ENCODE measurements at places on chromosomes 13 and 19.
A peak's percentile ranks its signal among the peaks of the same experiment; 100 is the strongest.

- DNase-seq = no peak
Observed at GRCh38 chr19:15159251-15159650, 41.5 kb downstream of the NOTCH3 start.

DNA sequence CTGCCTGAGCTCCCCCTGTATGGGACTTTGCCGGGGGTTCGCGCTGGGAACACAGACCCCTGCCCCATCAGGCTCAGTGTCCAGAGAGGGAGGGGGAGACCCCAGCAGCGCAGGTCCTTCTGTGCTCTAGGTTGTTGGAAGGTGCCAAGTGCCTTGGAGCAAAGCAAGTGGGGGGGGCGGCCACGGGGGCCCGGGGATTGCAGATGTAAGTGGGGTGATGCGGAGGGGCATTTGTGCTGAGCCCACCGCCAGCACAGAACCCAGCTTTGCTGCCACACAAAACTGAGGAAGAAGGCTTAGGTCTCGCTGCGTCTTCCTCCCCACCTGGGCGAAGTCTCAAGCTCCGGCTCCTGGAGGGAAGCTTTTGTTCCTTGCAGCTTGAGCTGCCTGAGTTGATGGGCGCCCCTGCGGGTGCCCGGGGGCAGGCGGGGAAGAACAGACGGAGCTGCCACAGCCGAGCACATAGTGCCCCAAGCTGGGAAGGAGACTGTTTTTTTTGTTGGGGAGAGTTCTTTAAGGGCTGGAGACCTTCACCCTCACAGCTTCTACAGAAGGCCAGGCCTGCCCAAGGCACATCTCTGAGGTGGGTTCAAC, 1.5 kb upstream of the NTN5 start:
- no peak for DNase-seq

- no peak for DNase-seq
Observed at GRCh38 chr19:30719189-30719998, 347.2 kb downstream of the ZNF536 start.

DNA sequence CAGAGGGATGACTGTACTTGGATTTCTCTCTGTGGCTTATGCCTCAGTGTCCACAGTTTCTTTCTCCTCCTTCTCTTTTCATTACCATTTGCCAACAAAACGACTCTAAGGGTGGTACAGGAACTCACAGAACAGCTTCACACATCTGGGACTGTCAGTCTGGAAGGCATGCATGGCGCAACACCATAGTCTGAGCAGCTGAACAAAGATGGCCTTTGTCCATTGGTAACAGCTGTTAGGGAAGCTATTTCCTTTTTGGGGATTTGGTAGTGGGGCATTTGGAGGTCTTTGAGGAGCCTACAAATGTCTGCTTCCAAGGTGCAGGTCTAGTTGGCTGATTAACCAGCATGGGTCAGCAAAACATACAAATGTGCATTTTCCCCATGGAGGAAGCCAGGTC, 81.4 kb upstream of the PCDH8 start:
- no peak for DNase-seq

GRCh38 chr19:32650671-32651070, 24.3 kb downstream of the ANKRD27 start:
- DNase-seq = no peak

GRCh38 chr13:86601351-86601750, 802.1 kb upstream of the SLITRK6 start:
- DNase-seq = no peak

DNA sequence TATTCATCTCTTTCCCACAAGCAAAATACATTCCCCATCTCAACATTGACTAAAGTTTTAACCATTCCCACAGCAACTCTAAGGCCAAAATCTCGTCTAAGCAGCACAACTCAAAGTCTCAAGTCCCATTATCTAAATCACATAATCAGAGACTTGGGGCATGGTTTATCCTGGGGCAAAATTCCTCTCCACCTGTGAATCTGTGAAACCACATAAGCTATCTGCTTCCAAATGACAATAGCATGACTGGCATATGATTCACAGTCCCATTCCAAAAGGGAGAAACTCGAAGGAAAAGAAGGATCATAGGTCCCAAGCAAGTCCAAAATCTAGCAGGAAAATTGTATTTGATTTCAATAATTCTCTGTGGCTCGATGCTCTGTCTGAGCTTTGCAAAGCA, 73.0 kb downstream of the ANKRD10 start:
- DNase-seq = no peak

DNA sequence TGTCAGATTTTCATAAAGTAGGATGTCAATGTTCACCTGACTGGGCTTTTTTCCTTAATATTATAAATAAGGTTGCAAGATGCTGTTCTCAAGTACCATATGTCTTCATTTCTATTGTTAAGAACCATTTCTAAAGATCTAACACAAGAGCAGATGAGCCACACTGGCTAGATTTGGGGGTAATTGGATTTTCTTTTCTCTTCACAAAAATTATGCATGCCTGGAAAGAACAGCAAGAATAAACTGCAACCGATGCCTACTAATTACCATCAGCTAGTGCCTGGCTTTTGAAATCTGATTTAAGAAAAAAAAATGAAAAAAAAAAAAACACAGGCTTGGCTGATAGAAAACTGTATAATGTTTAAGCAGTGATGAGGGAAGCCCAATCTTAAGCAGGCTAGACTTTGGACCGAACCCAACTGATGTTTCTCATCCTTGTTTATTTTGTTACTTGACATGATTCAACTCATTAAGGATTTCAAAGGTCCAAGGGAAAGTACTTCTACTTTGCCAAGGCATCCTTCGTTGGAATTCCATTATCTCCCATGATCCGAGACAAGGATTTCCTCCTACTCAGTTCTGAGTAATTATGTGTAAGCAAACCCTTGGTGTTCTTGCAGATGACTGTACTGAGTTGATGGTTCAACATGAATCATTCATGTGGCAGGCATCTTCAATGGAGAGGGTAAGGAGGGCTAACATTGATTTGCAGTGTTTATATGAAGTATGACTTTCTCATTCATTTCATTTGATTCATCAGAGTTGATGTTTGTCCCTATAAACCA, 300.5 kb downstream of the SPRY2 start:
- no peak for DNase-seq

DNA sequence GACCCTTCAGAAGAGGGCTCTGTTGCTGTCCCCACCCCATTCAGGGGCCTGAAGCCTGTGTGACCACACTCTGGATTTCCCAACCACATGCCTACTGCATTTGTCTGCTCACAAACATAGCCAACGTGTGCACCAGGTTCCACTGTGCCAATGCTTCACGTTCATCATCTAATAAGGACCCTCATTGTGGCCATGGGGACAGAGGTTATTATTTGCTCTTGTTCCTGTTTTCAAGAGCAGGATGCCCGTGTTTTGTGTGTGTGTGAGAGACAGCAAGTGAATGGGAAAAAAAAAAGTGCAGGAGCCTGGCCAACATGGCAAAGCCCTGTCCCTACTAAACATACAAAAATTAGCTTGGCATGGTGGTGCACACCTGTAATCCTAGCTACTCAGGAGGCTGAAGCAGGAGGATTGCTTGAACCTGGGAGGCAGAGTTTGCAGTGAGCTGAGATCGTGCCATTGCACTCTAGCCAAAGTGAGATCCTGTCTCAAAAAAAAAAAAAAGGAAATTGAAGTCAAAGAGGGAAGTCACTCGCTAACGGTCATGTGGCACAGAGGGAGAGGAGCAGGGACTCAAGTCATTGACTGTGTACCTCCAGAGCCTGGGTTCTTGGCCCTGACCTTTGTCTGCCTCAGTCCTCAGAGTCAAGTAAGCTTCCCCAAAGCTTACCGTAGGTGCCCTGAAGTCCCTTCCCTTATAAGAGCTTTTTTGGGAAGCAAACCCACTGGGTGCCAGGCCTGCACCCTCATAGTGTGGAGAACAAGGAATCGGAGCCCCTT, 6.9 kb downstream of the B3GNT8 start:
- DNase-seq = no peak

- no peak for DNase-seq
Observed at GRCh38 chr19:49850221-49850486, 805 bp upstream of the PTOV1 start.

DNA sequence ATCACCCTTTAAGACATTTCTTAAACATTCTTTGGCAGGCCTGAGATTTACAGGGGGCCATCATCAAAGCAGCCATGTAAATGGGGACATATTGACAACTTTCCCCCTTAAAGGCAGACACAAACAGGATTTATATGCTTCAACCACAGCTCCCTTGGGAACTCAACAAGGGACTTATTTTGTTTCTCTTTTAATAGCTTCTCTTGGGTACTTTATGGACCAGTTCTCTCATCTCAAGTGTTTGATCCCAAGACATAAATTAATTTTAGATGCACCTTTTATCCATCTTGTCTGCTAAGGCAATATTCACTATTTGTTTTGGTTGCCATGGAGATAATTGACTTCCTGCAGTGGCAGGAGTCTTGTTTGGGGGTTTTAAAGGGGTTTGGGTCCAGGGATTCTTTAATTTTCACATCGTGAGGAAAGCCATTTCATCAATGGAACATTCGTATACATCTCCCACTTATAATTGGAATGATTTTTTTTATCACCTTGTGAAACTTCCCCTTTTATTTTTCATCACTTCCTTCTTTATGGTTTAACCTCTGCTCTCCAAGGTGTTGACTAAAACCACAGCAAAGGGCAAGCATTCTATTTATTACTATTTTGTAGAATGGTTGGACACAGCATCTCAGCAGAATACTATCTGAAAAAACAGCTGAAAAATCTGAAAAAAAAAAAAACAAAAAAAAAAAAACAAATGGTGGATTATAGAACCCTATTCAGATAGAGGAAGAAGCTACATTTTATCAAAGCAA, 726.0 kb downstream of the DIAPH3 start:
- DNase-seq = no peak

GRCh38 chr13:98888222-98888889, 89.5 kb downstream of the DOCK9 start:
- no peak for DNase-seq

- DNase-seq = no peak
Observed at GRCh38 chr13:72530471-72530870, 197.0 kb downstream of the MZT1 start.

GRCh38 chr13:20492641-20493040, 33.0 kb downstream of the CRYL1 start:
- DNase-seq = no peak

GRCh38 chr19:7781157-7781556, 18.1 kb downstream of the CLEC4M start:
- no peak for DNase-seq

GRCh38 chr13:66574606-66575005, 655.5 kb downstream of the PCDH9 start:
- DNase-seq = no peak

- no peak for DNase-seq
Observed at GRCh38 chr19:6690160-6690885, 20.4 kb upstream of the TNFSF14 start.

- DNase-seq = no peak
Observed at GRCh38 chr19:5628919-5629481, 6.1 kb downstream of the SAFB start.

DNA sequence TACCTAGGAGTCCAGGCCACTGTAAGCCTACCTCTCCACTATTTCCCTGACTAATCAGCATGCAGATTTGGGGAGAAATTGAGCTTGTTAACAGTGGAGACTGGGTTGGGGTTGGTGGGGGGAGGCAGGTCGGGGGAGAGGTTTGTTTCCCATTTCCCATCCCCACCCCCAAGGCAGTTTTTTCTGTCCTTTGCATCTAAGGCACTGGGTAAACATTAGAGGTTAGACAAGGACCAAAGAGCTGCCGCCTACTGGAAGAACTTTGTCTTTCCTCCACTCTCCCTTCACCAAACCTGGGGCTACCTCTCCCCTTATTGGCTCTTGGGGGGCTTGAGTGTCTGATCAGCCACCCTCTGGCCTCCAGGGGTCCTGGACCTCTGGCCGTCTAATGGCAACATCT, 953 bp downstream of the KCNN4 start:
- DNase-seq = peak; percentile 53

GRCh38 chr13:111183087-111183645, 68.1 kb downstream of the ARHGEF7 start:
- DNase-seq = no peak

- DNase-seq = no peak
Observed at GRCh38 chr19:4583961-4584669, 24.6 kb upstream of the SEMA6B start.

GRCh38 chr13:29508876-29509252, 86.6 kb downstream of the SLC7A1 start:
- DNase-seq = no peak

DNA sequence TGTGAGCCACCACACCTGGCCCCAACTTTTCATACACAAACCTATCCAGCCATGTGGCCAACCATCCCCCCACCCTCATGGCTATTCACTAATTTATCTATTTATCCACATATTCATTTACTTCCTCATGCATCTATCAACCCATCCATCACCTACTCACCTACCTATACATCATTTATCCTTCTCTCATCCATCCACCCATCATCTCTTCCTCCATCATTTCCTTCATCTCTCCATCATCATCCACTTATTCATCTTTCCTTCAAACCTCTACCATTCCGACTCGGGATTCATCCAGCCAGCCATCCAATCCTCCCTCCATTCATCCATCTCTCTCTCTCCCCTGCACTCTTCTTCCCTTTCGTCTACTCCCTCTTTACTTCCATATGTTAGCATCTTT, 54.6 kb downstream of the RYR1 start:
- no peak for DNase-seq

DNA sequence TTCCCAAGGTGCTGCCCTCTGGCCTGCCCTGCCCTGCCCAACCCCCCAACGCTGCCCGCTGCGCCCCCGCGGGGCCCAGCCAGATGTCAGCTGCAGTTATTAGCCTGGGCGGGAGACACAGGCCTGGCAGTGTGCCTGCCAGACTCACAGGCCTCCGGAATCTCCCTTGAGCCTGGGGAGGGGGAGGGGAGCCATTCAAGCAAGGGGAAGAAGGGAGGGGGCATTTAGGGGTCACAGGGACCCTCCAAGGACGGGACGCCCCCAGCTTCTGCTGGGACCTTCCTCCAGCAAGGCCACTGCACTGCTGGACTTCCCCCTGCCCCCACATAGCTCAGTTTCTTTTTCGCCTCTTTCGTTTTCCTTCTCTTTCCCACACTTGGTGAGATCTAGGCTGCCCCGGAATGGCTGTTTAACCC, 2.6 kb upstream of the JUNB start:
- no peak for DNase-seq

- peak; percentile 21 for DNase-seq
Observed at GRCh38 chr13:39406688-39407087, 196.3 kb downstream of the LHFPL6 start.

DNA sequence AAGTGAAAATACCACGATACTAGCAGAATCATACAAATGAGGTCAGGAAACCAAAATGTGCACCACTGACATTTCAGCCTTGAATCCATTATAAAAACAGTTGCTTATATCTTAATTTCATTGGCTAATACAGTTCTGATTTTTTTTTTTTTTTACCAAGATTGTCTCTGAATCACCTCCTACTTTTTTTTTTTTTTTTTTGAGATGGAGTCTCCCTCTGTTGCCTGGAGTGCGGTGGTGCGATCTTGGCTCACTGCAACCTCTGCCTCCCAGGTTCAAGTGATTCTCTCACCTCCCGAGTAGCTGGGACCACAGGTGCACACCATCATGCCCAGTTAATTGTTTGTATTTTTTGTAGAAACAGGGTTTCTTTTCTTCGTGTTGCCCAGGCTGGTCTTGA, 270.2 kb downstream of the LMO7 start:
- DNase-seq = no peak

GRCh38 chr13:105346141-105346775, 1189.2 kb downstream of the EFNB2 start:
- no peak for DNase-seq

GRCh38 chr13:70311191-70311590, 202.9 kb upstream of the KLHL1 start:
- no peak for DNase-seq

- DNase-seq = no peak
Observed at GRCh38 chr19:3162418-3163229, 15.9 kb upstream of the S1PR4 start.
